Keratinocyte (primary cell): ENCODE measurements at places on chromosomes 2 and 18.

DNA sequence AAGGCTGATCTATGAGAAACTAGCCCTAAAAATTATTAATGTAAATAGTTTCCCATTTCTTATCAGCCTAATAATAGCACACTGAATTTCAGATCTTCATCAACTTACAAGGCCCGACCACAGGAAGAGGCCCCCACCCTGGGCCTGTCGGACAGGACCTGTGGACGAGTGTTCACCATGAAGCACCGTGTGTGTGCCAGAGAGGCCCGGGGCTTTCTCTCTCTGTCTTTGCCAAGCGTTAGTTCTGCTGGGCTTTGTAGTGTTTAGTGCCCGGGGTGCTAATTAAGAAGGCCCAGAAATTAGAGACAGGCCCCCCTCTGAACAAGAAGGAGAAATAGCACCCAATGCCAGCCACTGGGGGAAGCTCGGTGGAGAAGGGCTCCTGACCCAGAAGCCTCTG is 265.7 kb downstream of the TWIST2 start:
- no peak for DNase-seq

GRCh38 chr2:230008708-230009066 is 60.0 kb downstream of the SLC16A14 start:
- DNase-seq: no peak

DNA sequence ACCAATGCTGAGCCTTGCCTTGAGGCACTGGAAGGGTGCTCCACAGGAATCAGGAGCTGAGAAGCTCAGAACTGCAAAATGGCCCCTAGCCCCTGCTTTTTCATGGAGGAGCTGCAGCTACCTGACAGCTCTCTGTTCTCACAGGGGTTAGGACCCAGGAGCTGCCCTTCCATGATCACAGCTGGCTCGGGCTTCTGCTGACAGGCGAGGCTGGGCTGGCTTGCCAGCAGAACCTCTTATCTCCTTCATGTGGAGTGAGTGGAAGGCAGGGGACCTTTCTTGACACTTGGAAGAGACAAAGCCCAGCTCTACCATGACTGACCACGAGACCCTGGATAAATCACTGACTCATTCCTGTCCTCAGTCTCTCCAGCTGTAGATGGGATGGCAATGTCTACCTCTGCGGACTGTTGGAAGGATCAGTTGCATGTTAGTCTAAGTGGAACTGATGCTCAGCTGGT is 113.4 kb downstream of the CAPN13 start:
- DNase-seq: no peak

DNA sequence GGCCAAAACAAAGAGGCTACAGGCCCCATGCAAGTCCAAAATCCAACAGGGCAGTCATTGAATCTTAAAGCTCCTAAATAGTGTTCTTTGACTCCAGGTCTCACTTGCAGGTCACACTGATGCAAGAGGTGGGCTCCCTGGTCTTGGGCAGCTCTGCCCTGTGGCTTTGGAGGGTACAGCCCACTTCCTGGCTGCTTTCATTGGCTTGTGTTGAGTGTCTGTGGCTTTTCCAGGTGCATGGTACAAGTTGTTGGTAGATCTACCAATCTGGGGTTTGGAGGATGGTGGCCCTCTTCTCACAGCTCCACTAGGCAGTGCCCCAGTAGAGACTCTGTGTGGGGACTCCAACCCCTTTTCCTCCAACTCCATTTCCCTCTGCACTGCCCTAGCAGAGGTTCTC is 115.8 kb upstream of the ALKAL2 start:
- no peak for DNase-seq

- no peak for DNase-seq
These were observed 141.5 kb upstream of the HAAO start for GRCh38 chr2:42933824-42934254.

- DNase-seq: no peak
These were observed 29.5 kb downstream of the MBOAT2 start for GRCh38 chr2:8974016-8974415.

- DNase-seq: no peak
These were observed 823.1 kb downstream of the EPHA4 start for GRCh38 chr2:220748875-220749479.

DNA sequence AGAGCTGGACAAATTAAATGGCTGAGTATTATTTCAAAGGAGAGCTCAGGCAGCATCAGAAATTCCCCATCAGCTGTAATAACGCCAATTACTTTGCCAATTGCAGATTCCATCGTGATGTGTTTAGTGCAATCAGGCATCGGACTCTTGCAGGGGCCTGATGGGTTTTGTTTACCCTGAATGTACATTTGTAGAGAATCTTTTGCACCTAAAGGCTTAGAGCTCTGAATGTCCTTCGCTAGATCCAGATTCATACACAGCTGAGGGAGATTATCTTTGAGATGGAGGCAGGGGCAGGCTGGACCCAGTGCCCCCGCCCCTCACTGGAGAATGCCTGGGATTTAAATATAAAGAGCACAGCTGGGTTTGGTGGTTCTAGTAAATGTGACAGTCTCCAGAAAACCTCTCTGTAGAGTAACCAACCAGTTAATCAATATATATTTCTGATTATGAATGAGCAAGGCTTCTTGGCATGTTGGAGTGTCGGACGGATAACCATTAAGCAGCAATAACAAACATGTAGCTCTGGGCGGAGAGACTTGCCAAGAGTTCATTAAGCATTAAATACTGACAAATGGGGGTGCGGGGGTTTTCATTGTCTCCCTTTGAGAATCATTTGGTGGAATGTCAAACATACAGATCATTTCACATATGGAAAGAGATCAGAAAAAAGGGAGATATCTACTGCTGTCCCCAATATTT is 200.9 kb downstream of the SETBP1 start:
- no peak for DNase-seq

DNA sequence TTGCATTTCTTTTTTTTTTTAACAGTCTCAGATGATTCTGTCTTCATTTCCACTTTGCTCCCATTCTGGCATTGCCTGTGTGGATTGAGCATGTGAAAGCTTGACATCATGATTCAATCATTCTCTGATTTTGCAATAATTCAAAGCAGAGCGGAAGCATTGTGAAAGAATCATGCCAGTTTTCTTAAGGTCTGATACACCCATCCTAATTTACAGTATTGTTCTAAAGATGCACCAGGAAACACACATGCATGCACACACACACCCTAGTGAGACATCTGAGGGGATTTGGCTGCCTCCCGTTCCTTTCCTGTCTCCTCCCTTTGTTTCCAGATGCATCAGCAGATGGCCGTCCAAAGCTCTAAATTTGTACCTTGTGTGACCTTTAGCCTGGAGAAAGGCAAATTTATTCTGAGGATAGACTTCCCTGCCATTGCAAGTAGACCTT is 97.3 kb downstream of the FMNL2 start:
- peak; percentile 59 for DNase-seq

DNA sequence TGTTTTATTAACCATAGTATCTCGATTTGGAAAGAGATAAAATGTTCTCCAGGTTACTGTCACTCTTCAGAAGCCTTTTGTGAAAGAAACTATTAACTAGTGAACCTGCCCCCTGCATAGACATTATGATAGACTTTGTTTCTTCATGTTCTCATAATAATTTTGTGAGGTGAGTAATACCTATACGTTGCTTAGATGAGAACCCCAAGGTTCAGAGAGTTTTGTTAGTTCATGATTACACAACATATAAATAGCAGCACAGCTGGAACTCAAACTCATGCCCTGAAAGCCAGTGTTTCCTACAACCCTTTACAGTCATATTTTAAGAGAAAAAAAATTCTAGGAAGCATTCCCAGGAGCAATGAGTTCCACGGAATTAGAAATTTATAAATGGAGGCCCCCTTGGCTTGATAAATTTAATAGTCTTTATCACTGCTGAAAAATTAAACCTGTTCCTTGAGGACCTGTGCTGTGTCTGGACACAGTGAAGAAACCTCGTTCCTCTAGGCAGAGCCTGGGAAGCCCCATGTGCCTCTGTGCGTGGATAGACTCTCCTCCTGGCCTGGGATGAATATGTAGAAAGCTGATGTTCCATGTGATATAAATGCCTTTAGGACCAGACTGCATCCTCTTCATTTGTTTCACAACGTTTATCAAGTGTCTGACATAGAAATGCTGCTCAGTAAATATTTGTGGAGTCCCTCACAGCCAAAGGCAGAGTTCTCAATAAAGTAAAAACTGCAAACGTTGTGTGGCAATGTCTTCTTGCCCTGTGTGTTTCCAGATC is 1257.0 kb upstream of the GYPC start:
- DNase-seq: no peak

DNA sequence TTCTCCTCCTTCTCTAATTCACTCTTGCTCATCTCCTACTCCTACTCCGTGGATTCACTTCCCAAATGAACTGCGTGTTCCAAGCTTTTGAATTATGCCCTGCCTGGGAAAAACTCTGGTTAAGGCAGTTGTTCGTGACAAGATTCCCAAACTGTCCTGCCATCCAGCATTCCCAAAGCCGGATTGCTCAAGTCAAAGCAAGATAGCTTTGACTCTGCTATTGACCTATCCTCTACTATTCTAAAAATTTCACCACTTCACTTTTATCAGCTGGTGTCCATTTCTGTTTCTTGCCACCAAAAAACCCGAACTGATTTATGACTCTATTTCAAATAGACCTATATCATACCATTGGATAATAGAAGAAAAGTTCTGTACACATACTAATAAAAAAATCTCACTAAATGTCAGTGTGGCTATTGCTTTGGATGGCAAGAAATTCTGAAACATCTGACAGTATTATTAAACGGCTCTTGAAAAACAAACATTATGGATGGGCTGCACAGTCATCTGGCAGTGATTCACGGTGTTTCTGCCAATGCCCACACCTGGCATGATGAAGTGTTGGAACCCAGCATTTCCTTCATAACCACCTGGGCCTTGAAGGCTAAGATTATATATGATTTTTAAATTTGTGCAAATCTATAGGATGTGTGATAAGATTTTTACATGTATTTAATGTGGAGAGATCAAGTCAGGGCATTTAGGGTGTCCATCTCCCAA is 87.4 kb downstream of the NCKAP5 start:
- no peak for DNase-seq

GRCh38 chr2:54969295-54969939 is 80.8 kb downstream of the RTN4 start:
- DNase-seq: no peak

GRCh38 chr2:231800493-231801091 is 14.3 kb downstream of the COPS7B start:
- no peak for DNase-seq

GRCh38 chr18:24370120-24370519 is 27.5 kb downstream of the OSBPL1A start:
- no peak for DNase-seq

DNA sequence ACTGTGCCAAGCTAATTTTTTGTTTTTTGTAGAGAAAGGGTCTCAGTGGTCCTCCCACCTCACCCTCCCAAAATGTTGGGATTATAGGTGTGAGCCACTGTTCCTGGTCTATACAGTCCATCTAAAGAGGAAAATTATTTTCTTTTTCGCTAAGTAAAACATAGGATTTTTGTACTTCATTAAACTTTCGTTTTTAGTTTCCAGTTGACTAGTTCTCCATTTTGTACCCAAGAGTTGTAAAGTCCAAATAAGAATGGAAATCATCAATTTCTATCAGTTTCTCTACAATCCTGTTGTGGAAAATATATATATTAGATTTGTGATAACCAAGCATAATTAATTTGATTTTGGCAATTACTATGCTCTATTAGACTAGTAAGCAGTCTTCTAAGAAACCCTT is 156.4 kb downstream of the BABAM2 start:
- DNase-seq: no peak
